ENCODE measurements at places on chromosomes 5 and 9. TPM values are rescaled to one million over a fixed set of nuclear protein-coding genes. Genes with fewer than 3 reads are reported as not detected.

Gene CCL21
- 18.7 TPM for polyA plus RNA-seq

- DNase-seq, result no peak
These were observed 75.3 kb upstream of the BARHL1 start for GRCh38 chr9:132506977-132507669.

- no peak for DNase-seq
These were observed 21.9 kb downstream of the NEK6 start for GRCh38 chr9:124279531-124280175.

DNA sequence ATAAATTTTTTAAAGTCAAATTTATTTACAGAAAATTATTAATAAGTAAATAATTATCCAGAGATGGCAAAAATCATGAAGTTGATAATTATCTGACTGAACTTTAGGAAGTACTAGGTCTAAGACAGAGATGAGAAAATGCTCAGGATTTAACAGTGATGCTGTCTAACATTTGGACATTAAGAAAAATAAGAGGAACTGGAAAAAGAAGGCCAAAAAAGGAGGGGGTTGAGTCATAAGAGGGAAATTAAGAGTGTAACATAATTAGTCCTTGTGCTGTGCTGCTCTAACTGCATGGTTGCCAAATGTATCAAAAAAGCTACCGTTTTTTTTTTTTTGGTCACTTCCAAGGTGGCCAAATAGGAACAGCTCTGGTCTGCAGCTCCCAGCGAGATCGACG lies 35.4 kb upstream of the TUT7 start:
- no peak for DNase-seq

Gene CMYA5
- 225 TPM for polyA plus RNA-seq

Data from muscle of back (tissue), 13 donors.